ENCODE measurements at places on chromosomes 6 and 20. TPM values are rescaled to one million over a fixed set of nuclear protein-coding genes. Genes with fewer than 3 reads are reported as not detected.

DNA sequence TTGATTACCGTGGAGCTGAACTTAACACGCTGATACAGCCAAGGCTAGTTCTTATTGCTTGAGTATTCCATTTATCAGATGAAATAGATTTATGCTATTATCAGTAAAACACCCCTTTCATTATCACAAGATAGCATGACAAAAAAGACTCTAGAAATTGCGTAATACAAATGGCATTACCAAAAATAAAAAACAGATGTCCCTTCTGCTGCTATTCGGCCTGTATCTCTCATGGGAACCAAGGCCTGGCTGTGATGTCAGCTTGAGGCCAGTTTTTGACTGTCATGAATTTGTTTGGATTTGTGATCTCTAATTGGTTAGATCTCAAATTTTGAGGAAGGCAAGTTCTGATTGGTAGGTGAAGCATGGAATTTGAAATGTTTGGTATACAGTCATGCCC lies 25.2 kb downstream of the MEI4 start:
- no peaks in the 10 kb centered on the region for H3K27me3 ChIP-seq
- H3K36me3 ChIP-seq: no peaks in the 10 kb centered on the region
- no peak overlapping the region for H3K27ac ChIP-seq

- DNase-seq: no peak
- H3K4me3 ChIP-seq: no peak overlapping the region
- no peaks in the 10 kb centered on the region for H3K36me3 ChIP-seq
- no peaks in the 10 kb centered on the region for H3K4me1 ChIP-seq
- H3K27ac ChIP-seq: no peak overlapping the region
Observed at GRCh38 chr20:45091366-45091765, 9.6 kb downstream of the KCNS1 start.

- H3K4me3 ChIP-seq: no peak overlapping the region
- H3K27ac ChIP-seq: no peak overlapping the region
- no peaks in the 10 kb centered on the region for H3K36me3 ChIP-seq
- no peaks in the 10 kb centered on the region for H3K27me3 ChIP-seq
Observed at GRCh38 chr6:151475653-151476523, 17.9 kb upstream of the CCDC170 start.

DXO gene
- 14.1 TPM for total RNA-seq

DNA sequence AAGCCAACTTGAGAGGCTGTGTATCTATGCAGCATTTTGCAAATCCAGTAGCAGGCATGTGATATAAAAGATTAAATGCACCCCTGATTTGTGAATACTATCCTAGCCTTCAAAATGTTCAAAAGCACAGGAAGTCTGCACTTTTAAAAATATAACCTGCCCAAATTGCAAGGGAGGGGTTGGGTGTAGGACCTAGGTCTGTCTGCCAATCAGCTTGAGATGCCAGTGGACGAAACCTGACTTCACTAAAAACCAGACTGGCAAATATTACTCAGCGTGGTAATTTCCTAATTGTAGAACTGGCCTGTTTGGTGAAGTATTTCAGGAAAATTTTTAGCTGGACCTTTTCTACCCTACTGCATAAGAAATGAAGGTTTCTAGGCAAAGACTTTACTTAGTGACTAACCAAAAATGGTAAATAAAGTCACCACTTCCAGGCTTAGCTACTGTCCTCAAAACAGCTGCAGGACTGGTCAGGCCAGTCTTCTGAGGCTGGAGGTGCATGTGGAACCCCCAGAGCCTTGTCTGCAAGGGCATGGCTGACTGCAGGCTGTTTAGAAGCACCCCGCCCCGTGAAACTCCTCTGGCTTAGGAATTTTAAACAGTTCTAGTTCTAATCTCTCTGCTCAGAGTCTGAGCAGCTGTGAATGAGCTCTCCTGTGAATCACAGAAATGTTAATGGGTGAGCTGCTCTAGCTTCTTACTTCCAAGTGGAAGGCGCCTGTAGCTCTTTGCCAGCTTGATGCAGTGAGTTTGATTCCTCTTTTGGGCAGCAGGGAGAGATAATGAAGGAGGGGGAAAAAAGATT lies 104.4 kb upstream of the ESR1 start:
- H3K4me3 ChIP-seq: no peak overlapping the region
- peaks cover 6% of the 10 kb centered on the region for H3K4me1 ChIP-seq
- peak overlapping the region; percentile 35 for H3K27ac ChIP-seq
- H3K27me3 ChIP-seq: no peaks in the 10 kb centered on the region

- no peak overlapping the region for H3K27ac ChIP-seq
- peaks cover 5% of the 10 kb centered on the region for H3K36me3 ChIP-seq
- H3K4me3 ChIP-seq: no peak overlapping the region
- no peak for DNase-seq
- peaks cover 32% of the 10 kb centered on the region for H3K4me1 ChIP-seq
Observed at GRCh38 chr6:116402108-116402937, 31.6 kb downstream of the DSE start.

GRCh38 chr6:71289039-71289801 lies 609 bp downstream of the OGFRL1 start:
- H3K27me3 ChIP-seq: no peaks in the 10 kb centered on the region
- peaks cover 43% of the 10 kb centered on the region for H3K4me1 ChIP-seq

GSTA2 gene
- total RNA-seq: not detected

- H3K27me3 ChIP-seq: no peaks in the 10 kb centered on the region
- no peak overlapping the region for H3K4me3 ChIP-seq
- no peaks in the 10 kb centered on the region for H3K36me3 ChIP-seq
- DNase-seq: no peak
- H3K4me1 ChIP-seq: peaks cover 20% of the 10 kb centered on the region
Observed at GRCh38 chr20:25382704-25383370, 7.8 kb downstream of the ABHD12 start.

JPH2 gene
- total RNA-seq: 168 TPM

DNA sequence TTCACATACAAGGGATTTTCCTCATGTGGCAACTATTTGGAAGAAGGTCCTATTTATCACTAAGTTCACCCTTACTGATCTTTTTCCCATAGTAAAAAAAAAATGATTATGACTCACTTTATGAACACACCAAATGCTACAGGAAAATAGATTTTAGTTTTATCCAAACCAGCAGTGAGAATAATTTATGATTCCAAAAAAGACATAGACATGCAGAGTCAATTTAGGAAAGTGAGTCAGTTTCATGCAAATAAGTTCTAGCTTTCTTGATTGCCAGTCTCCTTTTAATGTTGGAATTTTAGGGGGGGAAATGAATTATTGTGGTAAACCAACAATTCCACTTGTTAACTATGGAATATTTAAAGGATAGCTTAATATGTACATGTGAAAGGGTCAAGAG lies 64.0 kb upstream of the RNF146 start:
- no peaks in the 10 kb centered on the region for H3K36me3 ChIP-seq
- no peak overlapping the region for H3K4me3 ChIP-seq
- DNase-seq: no peak

DNA sequence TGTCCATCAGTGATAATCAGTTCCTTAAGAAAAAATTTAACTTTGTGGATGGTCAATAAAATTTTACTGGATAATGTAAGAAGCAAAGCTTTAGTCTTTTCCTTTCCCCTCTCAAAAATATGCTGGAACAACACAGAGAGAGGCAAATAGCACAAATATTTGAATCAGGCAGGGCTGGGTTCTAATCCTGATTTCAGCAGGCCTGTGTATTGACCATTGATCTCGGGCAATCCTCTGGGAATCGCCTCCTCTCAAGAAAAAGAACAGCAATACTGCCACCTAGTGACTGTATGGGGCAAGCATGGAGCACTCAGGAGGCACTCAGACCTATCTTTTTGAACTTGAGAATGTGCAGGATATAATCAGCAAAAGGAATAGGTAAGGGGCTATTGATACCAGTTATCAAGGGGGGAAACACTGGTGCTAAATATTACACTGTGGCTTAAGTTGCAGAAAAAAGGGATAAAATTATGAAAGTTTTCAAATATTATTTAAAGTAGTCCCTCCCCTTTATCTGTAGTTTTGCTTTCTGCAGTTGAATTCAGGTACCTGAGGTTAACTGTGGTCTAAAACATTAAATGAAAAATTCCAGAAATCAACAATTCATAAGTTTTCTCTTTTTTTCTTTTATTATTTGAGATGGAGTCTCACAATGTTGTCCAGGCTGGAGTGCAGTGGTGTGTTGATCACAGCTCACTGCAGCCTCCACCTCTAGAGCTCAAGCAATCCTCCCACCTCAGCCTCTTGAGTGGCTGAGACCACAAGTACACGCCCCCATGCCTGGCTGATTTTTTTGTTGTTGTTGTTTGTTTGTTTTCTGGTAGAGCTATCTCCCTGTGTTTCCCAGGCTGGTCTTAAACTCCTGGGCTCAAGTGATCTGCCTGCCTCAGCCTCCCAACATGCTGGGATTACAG lies 91.8 kb upstream of the NHSL1 start:
- H3K36me3 ChIP-seq: no peaks in the 10 kb centered on the region
- H3K27me3 ChIP-seq: no peaks in the 10 kb centered on the region

OPRM1 gene
- not detected for total RNA-seq

- no peak for DNase-seq
- no peak overlapping the region for H3K27ac ChIP-seq
- no peak overlapping the region for H3K4me3 ChIP-seq
- no peaks in the 10 kb centered on the region for H3K4me1 ChIP-seq
- H3K36me3 ChIP-seq: no peaks in the 10 kb centered on the region
- no peaks in the 10 kb centered on the region for H3K27me3 ChIP-seq
Observed at GRCh38 chr6:167116109-167116837, 6.6 kb upstream of the CCR6 start.

- H3K4me3 ChIP-seq: peak overlapping the region; percentile 81
- no peaks in the 10 kb centered on the region for H3K4me1 ChIP-seq
- no peak for DNase-seq
Observed at GRCh38 chr20:63706852-63707557, 771 bp downstream of the ARFRP1 start.

DNA sequence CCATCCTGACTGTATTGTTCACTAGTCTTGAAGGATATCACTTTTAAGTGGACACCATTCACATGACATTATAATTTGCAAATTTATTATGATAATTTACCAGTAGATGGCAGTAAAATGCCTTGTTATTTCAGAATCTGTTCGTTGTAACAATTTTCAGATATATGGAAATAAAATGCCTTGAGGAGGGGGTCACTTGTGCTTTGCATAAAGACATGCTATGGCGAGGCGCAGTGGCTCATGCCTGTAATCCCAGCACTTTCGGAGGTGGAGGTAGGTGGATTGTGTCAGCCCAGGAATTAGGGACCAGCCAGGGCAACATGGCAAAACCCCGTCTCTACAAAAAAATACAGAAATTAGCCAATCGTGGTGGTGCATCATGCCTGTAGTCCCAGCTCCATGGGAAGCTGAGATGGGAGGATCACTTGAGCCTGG lies 9.0 kb upstream of the NCOA6 start:
- DNase-seq: no peak
- H3K27ac ChIP-seq: no peak overlapping the region
- H3K36me3 ChIP-seq: no peaks in the 10 kb centered on the region
- no peaks in the 10 kb centered on the region for H3K27me3 ChIP-seq

DNA sequence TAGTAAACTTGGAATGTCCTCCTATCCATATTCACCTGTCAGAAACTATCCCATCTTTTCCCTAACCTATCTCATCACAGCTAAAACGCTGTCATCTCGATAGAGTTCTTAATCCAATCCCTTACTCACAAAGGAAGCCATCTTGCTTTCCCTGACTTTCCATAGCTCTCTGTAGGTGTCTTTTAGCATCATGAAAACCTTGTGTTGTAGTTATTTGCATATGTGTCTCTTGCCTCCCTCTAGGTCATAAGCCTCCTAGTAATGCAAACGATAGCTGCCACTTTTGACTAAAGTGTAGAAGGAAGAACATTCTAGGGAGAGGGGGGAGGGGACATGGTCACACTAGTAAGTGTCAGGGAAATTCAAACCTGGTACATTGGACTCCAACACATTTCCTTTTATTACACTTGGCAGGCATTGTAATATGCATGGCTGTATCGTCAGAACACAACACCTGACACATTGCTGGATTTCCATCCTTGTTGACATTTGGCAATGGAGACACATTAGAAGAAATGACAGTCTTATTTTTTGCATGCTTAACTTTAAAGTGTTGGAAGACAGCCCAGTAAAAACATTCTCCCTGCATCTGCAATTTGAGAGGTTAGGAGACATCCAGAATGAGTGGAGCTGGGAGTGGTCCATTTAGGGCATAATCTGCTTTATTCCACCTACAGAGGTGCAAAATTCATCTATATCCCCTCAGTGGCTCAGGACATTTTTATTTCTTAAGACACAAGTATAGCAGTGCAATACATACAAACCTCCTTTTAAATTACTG lies 283.4 kb downstream of the HAO1 start:
- no peak overlapping the region for H3K4me3 ChIP-seq
- no peak overlapping the region for H3K27ac ChIP-seq
- H3K4me1 ChIP-seq: no peaks in the 10 kb centered on the region
- H3K36me3 ChIP-seq: no peaks in the 10 kb centered on the region

DNA sequence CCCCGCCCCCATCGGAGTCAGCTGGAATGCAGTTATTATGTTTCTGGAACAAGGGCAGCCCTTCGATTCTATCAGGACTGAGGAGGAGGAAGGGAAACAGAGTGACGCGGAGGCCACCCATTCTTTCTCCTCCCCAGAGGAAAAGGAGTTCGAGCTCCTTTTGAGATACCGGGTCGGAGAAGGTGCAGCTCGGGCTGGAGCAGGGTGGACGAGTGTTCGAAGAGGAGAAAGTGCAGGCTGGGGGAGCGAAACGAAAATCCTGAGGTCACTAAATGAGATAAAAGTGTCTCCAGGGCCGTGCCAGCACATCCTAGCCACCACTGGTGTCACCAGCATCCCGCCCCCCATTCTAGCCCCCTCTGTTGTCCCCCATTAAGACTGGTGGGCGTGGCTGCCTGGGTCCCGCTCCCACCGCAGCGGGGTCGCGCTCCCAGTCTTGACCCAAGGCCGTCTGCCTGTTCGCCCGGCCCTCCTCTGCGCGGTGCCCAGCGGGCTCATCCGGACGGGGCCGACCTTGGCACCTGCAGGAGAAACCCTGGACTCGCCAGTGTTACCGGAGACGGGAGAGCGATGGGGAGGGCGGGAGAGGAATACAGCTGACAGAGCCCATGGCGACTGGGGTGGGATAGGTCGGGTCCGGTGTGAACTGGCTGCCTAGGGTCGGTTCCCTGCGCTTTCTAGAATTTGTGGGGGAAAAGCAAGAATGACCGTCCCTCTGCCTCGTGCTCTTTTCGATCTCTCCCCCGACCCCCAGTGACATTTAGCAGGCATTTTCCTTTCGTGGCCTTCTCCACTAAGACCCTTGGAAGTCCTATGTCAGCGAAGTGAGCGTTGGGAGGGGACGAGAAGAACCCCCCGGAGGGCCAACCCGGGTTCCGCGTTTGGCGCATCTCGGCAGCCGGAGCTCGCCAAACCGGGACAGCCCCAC lies 16.2 kb downstream of the FOXA2 start:
- H3K36me3 ChIP-seq: no peaks in the 10 kb centered on the region
- no peak for DNase-seq
- H3K4me3 ChIP-seq: no peak overlapping the region
- H3K4me1 ChIP-seq: peaks cover 9% of the 10 kb centered on the region
- no peak overlapping the region for H3K27ac ChIP-seq

- DNase-seq: no peak
- H3K27ac ChIP-seq: no peak overlapping the region
- H3K4me1 ChIP-seq: no peaks in the 10 kb centered on the region
- no peaks in the 10 kb centered on the region for H3K27me3 ChIP-seq
- peaks cover 9% of the 10 kb centered on the region for H3K36me3 ChIP-seq
Observed at GRCh38 chr20:47521059-47521808, 19.5 kb downstream of the NCOA3 start.

Data from right atrium auricular region (tissue), 2 donors.